ENCODE measurements at places on chromosomes 2 and 18.

DNA sequence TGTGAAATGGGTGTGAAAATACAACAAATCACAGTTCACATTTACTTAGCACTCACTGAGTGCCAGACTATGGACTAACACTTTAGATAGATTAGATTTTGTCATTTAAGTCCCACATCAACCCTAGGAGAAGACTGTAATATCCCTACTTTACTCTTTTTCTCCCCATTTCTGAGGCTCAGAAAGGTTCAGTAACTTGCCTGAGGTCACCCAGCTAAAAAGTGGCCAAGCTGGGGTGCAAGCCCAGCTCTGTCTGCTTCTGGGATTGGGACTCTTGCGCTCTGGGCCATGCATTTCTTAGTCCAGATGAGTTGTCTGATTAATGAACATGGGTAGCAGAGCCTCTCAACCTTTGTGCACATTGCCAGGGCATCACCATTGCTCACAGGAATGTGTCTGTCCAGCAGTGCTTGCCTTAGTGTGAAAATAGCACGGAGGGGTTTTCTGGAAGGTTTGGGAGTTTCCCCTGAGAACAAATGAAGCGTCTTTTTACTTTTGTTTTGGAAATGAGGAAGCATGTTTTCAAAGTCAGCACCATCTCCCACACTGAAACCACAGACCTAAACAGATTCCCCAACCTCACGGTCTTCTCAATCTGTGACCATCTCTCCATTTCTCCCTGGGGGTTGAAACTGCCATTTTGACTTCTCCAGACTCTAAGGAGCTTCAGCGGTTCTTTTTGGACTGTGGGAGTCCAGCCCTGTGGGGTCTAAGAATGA, 31.9 kb downstream of the NRP2 start:
- DNase-seq: no peak

DNA sequence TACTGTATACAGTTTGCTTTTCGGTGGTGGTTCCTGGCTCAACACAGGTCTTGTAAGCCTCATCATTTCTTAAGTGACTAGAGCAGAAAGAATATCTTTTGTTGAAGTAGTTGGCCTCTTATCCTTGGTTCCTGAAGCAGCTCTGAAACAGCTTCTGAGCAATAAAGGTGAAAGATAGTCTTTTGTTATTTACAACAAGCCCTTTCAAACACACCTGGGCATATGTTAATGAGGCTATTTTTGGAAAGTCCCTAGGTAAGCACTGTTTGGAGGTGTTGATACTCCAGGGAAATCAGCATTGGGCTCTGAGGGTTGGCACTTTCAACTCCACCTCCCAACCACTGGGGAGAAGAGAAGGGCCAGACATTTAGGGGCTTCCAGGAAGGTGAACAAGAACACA, 211.0 kb downstream of the MCFD2 start:
- DNase-seq: no peak

- DNase-seq: no peak
These were observed 80.7 kb upstream of the LDLRAD4 start for GRCh38 chr18:13137670-13138419.

- DNase-seq: no peak
These were observed 291.8 kb upstream of the HS6ST1 start for GRCh38 chr2:128610496-128610895.

DNA sequence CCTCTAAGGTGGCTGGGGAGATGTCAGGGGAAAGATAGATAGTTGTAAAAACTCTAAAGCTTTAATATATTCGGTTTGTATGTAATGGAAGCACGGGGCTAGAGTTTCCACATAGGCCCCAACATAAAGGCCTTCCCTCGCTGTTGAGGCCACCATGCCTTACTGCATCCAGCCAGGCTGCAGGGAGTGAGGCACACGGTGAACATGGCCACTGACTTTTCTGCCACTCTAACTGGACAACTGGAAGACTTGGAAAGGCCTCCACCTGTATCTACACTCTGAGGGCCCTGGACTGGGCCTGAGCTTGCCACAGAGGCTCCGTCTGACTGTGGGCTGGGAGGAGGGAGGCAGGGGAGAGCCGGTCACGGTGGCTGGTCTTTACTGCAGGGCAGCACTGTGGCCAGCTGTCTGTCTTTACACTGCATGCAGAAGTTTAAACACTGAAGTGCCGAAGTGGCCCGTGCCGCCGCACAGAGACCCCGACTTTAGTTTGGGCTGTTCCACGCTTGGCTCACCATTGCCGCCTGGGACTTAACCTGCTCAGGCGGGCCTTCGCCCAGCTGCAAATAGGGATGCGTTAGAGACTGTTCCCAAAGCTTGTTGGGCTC, 66.7 kb downstream of the EMILIN2 start:
- no peak for DNase-seq

DNA sequence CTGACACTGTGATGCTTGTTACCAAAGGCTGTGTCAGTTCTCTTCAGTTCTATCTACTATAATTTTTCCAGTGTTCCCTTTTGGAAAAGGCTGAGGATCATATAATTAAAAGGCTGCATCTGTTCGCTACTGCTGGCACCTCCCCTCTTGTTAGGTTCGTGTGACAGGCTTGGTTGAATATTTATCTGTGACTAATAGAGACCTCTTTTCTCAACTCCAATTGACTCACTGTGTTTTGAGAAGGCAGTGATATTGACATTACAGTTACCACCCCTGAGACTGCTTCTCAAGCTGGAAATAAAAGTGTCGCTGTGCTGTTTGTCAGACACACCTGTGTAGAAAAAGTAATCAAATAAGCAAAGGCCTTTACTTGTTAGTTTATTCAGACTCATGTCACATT, 205.5 kb upstream of the KCNH7 start:
- DNase-seq: peak; percentile 67

GRCh38 chr2:48760826-48761225, 5.3 kb upstream of the LHCGR start:
- DNase-seq: no peak

DNA sequence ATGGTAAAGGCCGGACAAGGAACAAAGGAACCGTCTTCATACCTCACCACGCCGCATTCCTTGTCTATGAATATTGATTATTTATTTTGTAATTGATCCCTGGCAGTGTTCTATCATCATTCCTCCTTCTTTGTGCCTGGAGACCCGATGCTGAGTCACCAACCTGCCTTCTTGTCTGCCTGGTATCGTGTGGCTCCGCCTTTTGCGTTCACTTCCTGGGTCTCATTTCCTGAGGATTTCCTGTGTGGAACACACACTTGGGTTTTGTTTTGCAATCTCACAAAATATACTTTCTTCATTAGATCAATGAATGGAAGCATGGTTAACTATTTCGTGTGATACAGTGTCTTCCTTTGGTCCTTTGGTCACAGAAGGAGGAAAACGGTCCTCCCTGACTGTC, 95.5 kb upstream of the SNTG2 start:
- no peak for DNase-seq
